ENCODE measurements at places on chromosomes 2 and 18.

GRCh38 chr2:238712011-238712410 is 135.9 kb upstream of the TWIST2 start:
- DNase-seq, result no peak

DNA sequence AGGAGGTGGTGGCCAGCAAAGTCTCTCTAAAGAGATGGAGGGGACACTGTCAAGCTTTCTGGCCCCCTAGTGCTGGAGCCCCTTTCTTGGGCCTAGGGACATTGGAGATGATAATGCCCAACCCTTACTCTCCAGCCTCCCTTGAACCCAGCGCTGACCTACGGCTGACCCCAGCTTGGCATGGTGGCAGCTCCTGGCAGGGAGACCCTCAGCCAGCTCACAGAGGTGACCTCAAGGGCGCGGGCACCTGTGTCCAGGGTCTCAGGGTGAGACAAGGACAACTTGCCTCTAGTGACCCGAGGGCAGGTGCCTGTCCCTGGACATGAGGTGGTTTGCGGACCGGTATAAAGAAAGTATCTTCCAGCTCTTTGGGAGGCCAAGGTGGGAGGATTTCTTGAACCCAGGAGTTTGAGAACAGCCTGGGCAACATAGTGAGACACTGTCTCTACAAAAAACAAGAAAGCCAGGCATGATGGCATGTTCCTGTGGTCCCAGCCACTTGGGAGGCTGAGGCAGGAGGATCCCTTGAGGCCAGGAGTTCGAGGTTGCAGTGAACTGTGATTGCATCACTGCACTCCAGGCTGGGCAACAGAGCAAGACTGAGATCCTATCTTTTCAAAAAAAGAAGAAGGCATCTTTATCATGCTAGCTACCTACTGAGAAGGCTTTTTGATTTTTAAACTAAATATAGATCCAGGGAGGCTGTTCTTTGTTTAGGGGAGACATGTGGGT is 3.3 kb upstream of the PER2 start:
- no peak for DNase-seq

DNA sequence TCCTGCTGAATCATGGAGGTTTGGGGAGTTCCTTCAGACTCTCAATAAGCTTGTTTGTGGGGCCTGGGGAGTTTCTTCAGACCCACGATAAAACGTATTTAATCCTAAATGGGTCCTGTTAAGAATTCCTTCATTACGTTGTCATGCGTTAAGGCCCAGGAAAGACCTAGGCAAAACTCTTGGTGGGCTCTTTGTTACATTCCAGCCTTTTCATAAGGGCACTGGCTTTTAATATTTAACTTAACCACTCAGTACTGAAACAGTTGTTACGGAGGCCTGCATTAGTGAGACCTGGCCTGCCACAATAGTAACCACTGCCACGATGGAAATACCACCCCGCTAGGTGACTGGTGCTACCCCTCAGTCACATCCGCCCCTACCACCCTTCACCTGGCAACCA is 17.5 kb upstream of the BIN1 start:
- no peak for DNase-seq

GRCh38 chr2:176464886-176465564 is 195.8 kb downstream of the MTX2 start:
- no peak for DNase-seq

DNA sequence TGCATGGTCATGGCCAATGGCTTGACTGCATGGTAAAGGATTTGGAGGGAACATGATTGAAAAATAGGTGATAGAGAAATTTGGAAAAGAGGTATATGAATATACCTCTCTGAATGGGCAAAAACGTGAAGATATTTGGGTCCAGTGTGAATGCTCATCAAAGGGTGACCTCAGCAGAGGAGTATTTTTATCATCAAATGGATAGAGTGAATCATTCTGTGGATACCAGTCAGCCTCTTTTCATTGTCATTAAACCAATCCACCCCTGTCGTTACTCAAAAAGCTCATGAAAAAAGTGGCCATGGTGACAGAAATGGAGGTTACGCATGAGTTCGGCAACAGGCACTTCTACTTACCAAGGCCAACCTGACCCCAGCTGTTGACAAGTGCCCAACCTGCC is 1074.7 kb downstream of the TSN start:
- no peak for DNase-seq

- no peak for DNase-seq
Observed at GRCh38 chr18:6118080-6118479, 222.8 kb upstream of the TMEM200C start.

All from OCI-M1 (cell line).